ENCODE measurements at places on chromosomes 7 and 10.

- DNase-seq = no peak
Measured at GRCh38 chr10:94428766-94429707, 26.7 kb downstream of the TBC1D12 start.

DNA sequence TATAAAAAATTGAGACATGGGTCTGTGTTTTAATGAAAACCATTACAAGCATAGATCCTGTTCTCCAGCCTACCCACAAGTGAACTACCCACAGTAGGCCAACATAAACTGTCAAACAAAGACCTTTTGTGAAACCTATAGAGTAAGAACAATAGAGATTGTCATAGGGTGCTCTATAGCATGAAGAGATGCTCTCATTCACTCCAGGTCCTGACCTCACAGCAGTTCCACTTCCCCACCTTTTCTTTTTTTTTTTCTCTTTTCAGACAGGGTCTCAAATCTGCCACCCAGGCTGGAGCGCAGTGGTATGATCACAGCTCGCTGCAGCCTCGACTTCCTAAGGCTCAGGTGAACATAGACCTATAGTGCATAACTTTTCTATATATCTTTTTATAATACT lies 72.3 kb downstream of the CPEB3 start:
- DNase-seq = no peak

- no peak for DNase-seq
Measured at GRCh38 chr7:129136887-129137642, 7.4 kb upstream of the TSPAN33 start.

DNA sequence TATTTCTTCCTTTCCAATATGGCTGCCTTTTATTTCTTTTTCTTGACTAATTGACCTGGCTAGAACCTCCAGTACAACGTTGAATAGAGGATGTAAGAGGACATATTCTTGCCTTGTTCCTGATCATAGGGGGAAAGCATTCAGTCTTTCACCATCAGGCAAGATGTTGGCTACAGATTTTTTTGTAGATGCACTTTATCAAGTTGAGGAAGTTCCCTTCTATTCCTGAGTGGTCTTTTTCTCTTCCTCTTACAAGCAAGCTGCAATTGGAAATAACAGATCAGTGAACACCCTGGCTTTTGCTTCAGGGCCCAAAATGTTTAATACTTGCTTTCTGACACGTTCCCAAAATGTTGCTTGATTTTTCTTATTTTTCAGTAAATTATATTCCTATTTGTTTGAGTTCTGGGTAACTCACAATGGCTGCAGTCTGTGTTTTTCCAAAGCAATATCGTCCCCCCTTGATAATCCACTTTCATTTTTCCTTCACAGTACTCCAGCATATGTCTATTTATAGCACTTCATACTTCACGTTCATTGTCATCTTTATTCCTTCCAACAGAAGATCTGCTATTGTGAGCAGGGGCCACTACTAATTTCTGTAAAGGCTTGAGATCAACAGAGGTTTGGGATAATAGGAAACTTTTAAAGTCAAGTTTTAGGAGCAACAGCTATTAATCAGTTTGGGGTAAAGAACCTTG lies 11.7 kb downstream of the CPEB3 start:
- no peak for DNase-seq

DNA sequence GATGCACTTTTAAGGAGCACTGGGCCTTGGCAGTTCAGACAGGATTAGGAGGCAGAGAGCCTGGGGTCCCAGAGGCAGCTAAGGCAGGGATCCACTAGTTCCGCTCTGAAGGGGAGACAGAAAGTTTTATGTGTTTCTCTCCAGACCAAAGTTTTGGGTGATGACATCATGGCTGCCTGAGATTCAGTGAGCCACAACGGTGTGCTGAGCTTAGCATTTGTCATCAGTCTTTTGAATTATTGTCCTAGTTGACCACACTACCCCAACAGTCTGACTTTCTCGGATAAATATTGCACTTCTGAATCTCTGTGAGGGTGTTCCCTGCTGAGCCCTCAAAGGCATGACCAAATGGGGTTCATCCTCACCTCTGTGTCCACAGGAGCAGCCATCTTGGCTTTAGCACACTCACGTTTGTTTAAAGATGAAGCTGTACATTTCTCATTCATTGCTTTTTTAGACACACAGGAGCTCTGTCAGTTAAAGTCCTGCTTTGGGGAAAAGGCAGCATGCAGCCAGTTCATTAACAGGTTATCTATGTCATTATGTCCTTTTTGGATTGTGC lies 297.7 kb upstream of the LRGUK start:
- no peak for DNase-seq

- no peak for DNase-seq
Measured at GRCh38 chr10:111836064-111836463, 347.5 kb downstream of the GPAM start.

GRCh38 chr7:16114633-16115032 lies 306.7 kb downstream of the CRPPA start:
- no peak for DNase-seq

- DNase-seq = no peak
Measured at GRCh38 chr10:25682203-25682851, 251.7 kb upstream of the MYO3A start.

GRCh38 chr10:77533887-77534278 lies 103.7 kb downstream of the KCNMA1 start:
- DNase-seq = no peak

DNA sequence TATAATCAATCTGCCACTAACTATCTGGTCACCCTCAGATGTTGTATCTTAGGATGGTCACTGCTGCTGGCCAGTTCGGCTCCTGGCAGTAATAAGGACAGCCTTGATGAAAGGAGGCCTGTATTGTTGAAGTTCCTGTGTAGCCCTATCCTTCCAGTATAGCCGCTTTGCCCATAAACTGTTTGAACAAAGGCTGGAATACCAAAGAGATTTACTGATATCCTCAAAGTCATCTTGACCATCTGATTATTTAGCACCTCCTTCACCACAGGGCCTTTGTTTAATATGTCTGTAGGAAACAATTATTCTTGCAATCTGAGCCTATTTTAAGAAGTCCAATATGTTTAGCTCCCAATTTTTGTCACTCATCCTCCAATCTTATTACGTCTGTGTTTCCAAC lies 77.7 kb downstream of the HYCC1 start:
- no peak for DNase-seq

DNA sequence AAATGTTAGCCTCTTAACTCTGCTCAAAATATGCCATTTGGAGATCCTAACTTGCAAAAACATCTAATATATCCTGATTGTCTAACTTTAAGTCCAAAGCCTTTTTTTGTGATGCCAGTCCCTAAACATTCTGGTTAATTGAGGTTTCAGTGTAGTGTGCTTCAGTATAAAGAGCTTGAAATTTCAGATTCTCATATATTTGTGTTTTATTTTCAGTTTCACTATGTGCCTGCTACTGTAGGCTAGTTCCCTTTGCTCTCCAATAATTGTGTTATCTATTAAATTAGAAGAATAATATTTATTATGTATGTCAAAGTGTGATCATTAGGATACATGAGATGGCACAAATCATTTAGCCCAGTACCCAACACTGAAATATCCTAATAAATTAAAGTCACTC lies 1361.2 kb downstream of the XPNPEP1 start:
- no peak for DNase-seq

- DNase-seq = no peak
Measured at GRCh38 chr7:16514729-16515128, 11.9 kb upstream of the LRRC72 start.

DNA sequence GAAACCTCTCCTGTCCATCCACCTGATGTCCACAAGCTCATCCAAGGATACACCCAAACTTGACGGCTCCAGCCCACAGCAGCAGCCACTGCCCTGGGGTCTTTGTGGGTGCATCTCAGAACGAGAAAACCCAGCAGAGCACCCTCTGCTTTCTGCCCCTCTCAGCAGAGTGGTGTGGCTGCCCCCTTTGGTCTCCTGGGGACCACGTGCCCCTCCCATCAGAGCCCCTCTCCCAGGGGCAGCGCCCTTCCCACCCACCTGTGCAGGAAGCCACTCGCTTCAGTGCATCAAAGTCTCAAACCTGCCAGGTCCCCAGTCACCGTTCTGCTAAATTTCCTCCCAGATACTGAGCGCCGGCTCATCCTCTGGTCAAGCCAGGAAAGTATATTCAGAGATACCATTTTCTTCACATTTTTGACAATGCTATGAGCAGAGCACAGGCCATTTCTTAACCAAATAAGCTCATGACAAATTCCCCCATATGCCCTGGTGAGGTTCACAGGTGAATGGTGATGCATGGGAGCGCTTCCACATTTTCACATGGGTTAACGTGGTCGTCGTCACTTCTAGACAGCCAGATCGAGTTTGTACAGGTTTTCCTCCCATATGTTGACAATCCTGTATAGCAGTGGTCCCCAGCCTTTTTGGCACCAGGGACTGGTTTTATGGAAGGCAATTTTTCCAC lies 32.4 kb downstream of the CAMK2B start:
- no peak for DNase-seq

DNA sequence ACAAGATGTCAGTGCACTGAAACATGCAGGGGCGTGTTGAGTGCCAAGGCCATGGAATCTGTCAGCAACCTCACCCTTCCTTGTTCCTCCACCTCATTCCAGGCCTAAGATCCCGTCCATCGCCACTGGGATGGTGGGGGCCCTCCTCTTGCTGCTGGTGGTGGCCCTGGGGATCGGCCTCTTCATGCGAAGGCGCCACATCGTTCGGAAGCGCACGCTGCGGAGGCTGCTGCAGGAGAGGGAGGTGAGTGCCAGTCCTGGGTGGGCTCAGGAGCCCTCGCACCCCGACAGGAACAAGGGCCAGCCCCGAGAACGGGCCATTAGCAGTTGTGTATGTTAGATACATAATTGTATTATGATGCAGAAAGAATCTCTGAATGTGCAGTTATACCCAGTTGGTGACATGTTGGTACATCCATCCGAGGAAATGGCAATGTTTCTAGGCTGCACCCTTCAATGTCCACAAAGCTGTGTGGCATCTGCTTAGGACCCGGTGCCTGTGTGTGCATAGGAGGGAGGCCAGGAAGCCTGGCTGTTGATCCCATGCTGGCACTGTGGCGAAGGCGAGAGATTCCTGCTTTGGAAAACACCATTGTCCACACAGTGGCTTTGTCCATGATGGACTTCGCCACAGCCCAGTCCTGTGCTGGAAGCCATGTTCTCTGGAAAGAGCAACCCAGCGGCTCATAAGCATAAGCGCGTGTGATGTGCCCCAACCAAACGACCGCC lies 154.2 kb downstream of the EGFR start:
- DNase-seq = no peak

- DNase-seq = no peak
Measured at GRCh38 chr10:87671139-87671815, 11.6 kb downstream of the PAPSS2 start.

DNA sequence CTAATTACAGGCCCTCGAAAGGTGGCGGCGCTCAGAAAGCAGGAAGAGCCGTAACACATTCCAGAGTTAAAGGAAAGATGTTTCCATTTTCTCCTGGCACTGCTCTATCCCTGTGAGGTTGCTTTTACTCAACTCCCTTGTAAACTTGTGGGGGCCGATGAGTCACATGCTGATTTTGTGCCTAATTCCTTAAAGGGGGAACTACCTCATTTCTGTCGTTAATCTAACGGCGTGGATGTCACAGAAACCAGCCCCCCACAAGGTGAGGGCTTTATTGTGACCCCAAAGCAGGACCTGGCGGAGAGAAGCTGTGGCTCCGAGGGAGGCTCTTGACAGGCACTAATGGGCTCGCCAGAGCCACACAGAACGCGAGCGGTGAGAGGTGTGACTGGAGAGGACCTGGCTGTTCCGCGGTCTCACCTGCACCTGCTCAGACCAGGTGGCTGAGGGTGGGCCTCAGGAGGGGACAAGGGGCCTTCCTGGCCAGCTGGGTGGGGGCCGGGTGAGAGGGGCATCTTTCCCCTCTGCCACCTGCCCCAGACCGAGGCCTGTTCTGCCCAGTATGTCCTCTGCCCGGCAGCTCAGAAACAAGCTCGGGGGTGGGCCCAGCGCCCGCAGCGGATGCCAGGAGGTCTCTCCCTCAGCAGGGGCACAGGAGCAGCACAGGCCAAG lies 50.9 kb downstream of the CALML3 start:
- DNase-seq = no peak

- DNase-seq = no peak
Measured at GRCh38 chr10:79390551-79391229, 43.4 kb downstream of the PPIF start.

GRCh38 chr7:47461161-47461560 lies 120.8 kb downstream of the TNS3 start:
- DNase-seq = no peak

DNA sequence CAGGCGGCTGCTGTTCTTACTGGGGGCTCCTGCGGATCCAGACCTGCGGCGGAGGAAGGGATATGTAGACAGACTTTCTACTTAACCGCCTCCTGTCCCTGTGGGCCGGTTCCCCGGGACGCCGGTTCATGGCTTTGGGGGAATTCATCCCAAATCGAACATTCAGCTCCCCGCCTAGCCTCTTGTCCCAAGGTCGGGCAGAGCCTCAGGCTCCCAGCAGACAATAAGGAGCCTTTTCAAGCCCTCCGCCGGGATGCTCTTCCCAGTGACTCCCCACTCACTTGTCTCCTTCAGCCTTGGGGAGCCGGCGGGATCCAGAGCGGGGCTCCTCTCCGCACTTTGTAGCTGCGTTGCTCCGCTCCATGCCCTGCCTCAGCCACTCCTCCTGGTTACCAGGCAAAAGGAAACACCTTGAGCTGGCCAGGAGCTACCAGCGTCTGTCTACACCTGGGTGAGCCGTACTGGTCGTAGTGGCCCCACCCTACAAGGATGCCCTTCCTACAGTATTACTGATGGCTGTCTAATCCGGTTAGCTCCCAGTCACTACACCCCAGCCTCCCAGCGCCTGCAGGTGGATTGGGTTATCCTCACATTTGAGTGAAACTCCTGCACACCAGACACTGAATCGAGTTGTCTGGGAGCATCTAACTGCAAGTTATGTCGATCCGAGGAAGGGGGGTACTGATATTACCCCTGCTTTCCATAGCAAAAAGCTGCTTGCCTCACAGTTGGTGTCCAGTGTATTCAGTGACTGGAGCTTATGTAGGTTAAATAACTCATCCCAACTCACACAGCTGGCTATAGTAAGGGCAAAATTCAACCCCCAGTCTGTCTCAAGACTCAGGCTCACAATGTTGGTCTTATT lies at the start of gene C10orf95:
Gene C10orf95 (minus strand): TSS at position 439 of the 865 bp plus-strand sequence. CDS start 450 bp downstream, outside the sequence.
- no peak for DNase-seq

DNA sequence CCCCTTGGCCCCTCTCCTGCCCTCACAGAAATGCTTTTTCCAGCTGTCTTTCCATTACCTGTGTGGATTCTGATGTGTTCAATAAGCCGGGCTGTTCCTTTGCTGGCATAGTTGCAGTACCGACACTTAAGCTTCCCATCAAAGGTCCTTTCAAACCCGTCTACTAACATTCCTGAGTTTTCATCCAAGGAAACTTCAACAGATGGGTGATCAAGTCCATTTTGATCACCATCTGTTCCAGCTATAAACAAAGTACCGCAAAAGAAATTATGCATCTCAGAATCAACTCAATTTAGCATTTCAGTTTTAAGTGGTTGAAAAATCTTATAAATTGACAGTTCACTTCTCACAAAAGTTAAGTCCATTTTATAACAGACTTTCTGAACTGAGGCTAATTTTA lies 12.7 kb downstream of the IKZF5 start:
- DNase-seq = no peak

GRCh38 chr10:122674781-122675180 lies 24.9 kb downstream of the C10orf120 start:
- no peak for DNase-seq

All from activated naive CD4-positive, alpha-beta T cell (primary cell).